Mucosa of descending colon (tissue), 3 donors: ENCODE measurements at places on chromosomes 11 and 22. TPM values are rescaled to one million over a fixed set of nuclear protein-coding genes. Genes with fewer than 3 reads are reported as not detected.

DNA sequence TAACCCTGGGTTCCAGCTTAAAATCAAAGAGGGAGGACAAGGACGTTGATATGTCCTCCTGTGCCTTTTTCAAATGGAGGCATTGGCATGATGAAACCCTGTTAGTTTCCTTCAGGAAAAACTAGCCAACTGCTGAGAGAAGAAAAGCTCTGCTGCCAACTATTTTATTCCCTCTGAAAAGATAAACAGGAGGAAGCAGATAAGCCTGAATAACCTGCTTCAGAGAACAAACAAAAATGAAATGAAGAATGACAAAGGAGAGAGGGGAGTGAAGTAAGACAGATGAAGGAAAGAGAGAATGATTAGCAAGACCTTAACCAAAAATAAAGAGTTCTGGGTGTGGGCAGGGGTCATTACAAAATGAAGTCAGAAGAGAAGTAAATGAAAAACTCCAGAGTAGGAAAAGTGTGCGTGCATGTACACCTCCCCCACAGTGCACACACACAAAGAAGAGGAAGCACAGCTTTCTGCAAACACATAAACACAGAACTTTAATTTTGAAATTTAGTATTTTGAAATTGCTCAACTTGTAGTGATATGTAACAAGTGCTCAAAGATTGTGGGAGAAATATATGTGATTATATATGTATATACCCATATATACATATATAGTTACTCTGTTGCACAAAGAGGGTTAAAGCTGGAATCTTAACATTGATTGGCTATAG lies 332.2 kb downstream of the LUZP2 start:
- no peak for DNase-seq

- no peak for DNase-seq
These were observed 19.5 kb downstream of the PC start for GRCh38 chr11:66938582-66939135.

GRCh38 chr22:43199541-43199940 lies 12.6 kb upstream of the TTLL12 start:
- no peak for DNase-seq

DNA sequence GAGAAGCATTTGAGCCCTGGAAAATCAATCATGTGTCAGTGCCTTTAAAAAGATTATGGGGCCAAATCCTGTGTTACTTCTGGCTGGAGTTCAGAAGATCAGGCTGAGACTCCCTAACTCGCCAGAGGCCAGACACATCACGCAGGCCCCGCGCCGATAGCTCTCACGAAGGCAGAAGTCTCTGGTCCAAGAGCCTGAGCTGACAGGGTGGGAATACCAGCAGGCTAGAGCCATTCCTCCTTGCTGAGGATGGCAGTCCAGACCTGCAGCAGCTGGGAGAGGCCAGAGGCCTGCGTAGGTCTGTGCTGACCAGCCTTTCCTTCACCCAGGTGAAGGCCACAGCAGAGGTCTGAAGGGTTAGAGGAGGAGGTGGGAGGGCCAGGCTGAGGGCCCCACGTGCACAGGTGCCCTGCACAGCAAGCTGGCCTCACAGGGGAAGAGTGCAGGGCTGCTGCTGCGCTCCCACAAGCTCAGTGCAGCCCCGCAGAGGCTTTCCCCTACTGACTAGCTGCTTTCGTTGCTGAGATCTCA lies 52.9 kb downstream of the ST14 start:
- no peak for DNase-seq

- DNase-seq, result no peak
These were observed 361.3 kb downstream of the GRM5 start for GRCh38 chr11:88704485-88704884.

DNA sequence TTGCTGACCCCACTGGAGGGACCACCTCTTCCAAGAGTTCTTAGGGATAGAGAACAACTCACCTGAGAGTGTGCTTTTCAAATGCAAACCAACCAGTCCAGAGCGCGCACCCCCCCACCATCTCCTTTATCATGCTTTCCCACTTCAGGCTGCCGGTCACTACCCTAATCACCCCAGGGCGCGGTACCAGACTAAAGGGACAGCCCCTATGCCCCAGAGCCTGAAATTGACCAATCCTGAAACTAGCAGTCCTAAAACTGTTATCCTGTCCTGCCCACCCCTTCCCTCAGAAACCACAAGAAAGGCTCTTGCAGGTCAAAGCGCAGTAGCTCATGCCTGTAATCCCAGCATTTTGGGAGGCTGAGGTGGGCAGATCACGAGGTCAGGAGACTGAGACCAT lies 37.0 kb downstream of the NEAT1 start:
- DNase-seq, result peak; percentile 22

DNA sequence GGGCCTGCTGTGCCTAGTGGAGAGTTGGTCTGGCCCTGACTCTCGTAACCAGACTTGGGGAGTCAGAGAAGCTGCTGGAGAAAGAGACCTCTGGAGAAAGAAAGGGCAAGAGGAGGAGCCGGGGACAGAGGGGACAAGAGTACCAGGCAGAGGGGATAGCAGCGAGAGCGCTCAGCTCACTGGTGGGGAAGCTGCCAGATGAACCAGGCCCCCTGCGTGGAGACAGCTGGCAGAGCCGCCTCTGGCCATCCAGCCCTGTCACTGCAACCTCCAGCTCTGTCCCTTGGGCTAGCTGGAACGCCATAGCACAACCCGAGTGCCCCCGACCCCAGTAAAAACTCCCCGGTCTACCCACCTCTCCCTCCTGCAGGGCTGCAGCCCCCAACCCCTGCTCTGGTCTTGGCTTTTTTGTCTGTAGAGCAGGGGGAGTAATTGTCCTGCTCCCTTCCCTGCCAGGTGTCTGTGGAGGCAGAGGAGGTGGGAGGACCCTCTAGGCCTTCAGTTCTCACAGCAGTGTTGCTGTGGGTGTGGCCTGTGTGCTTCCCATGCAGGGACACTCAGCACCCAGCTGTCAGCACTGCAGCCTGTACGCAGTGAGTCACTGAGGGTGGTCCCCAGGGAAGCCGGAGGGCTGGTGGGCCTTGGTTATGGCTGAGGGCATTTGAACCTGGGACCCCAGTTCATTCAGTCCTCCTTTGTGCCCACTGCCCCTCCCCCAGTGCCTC lies 4.8 kb upstream of the SUN2 start:
- no peak for DNase-seq

The SYT7 gene
- total RNA-seq, result 19.0 TPM

The ELP4 gene
- 18.7 TPM for total RNA-seq

The NUP98 gene
- total RNA-seq, result 60.6 TPM

The P2RX6 gene
- 1.4 TPM for total RNA-seq

The CBX6 gene
- total RNA-seq, result 15.7 TPM
